ENCODE measurements at places on chromosomes 1 and 21.

DNA sequence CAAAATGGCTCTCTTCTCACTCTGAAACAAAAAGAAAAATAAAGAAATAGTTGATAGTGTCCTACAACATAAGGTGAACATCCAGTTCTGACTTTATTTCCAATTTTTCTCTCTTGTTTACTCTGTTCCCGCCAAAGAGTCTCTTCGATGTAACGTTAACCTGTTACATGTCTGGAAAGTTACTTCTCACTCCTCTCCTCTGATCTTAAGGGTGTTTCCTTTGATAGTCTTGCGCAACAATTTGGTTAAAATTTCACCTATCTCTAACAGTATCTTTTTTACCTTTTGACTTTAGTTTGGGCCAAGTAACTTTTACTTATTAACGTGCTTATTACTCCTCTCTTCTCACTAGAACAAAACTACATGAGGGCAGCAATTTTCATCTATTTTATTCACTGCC lies 1450.2 kb downstream of the BRINP3 start:
- no peak for DNase-seq

DNA sequence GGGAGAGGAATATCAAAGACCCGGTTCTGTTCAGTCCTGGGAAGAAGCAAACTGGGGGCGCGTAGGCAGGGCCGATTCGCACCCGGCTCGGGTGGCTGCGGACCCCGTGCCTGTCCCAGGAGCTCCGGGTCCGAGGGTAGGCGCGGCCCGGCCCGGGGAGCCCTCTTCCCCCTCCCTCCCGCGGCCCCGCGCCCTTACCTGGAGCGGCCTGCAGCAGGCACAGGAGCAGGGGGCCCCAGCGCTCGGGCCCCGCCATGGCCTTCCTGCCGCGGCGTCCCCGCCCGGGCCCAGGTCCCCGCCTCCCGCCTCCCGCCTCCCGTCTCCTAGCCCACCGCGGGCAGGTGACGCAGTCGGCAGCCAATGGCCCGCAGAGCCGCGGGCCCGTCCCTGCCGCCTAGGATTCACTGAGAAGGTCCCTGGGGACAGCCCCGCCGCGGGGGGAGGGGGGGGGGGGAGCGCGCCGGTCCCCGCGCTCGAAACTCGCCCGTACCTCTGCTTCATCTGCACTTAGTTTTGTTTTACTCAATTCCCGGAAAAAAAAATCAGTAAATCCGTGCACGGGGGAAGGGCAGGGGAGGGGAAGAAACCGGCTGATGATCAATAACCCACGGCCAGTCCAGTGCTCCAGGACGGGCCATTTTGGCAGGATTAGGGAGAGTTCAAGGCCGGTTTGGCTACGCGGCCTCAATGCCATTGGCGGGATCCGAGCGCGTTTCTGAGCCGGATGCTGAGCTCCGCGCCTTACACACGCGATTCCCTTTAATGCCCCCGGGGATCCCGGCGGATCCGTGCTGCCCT lies at the start of gene IFNLR1:
Gene IFNLR1, minus strand, starts transcription at position 297 of the 798 bp plus-strand sequence. Its CDS starts 41 bp downstream, at position 256.
- DNase-seq: peak; percentile 54

GRCh38 chr1:37726751-37727585 lies 34.7 kb downstream of the CDCA8 start:
- DNase-seq: no peak

DNA sequence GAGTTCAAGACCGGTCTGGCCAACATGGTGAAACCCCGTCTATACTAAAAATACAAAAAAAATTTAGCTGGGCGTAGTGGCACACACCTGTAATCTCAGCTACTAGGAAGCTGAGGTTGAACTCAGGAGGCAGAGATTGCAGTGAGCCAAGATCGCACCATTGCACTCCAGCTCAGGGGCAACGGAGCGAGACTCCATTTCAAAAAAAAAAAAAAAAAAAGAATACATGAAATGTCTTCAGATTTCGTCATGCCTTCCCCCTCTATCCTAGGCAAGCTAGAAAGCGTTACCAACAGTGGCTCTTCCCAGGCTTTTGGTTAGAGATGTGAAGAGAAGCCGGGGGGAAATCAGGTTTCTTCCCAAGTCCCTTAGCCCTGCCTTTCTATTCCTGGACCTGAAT lies 3.6 kb downstream of the TFF1 start:
- DNase-seq: no peak

GRCh38 chr1:95408507-95409136 lies 174.6 kb downstream of the RWDD3 start:
- no peak for DNase-seq

- no peak for DNase-seq
Measured at GRCh38 chr21:46413365-46413696, 45.4 kb upstream of the DIP2A start.

- no peak for DNase-seq
Measured at GRCh38 chr1:9654051-9654833, 2.7 kb downstream of the PIK3CD start.

DNA sequence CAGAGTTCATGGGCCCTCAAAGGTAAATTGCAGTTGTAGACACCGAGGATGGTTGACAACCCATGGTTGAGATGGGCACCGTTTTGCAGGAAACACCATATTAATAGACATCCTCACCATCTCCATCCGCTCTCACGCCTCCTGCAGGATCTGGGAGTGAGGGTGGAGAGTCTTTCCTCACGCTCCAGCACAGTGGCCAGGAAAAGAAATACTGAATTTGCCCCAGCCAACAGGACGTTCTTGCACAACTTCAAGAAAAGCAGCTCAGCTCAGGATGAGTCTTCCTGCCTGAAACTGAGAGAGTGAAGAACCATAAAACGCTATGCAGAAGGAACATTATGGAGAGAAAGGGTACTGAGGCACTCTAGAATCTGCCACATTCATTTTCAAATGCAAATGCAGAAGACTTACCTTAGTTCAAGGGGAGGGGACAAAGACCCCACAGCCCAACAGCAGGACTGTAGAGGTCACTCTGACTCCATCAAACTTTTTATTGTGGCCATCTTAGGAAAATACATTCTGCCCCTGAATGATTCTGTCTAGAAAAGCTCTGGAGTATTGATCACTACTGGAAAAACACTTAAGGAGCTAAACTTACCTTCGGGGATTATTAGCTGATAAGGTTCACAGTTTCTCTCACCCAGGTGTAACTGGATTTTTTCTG lies 9.3 kb downstream of the SLAMF8 start:
- DNase-seq: no peak

Measured in activated gamma-delta T cell treated with anti-CD3 and anti-CD28 coated beads, Interleukin-2, amount 50 U/mL, for 16 hours (primary cell).